ENCODE measurements at places on chromosomes 7 and 10. TPM values are rescaled to one million over a fixed set of nuclear protein-coding genes. Genes with fewer than 3 reads are reported as not detected.

The BICC1 gene
- total RNA-seq, result 6.1 TPM

The PDLIM1 gene
- total RNA-seq, result 226 TPM

The RELN gene
- 0.56 TPM for total RNA-seq

The APBB1IP gene
- 3.3 TPM for total RNA-seq

The PIP gene
- total RNA-seq, result not detected

The CYP26C1 gene
- total RNA-seq, result 0.05 TPM

The LIPM gene
- not detected for total RNA-seq

The EPO gene
- total RNA-seq, result not detected

The ZCCHC24 gene
- 53.3 TPM for total RNA-seq

The ASB10 gene
- 42.6 TPM for total RNA-seq

The SLC39A12 gene
- total RNA-seq, result not detected

The GIMAP6 gene
- total RNA-seq, result 29.9 TPM

The ITGA8 gene
- total RNA-seq, result 1.1 TPM

The PLAC9 gene
- 29.1 TPM for total RNA-seq

The TRUB1 gene
- 12.0 TPM for total RNA-seq

The HSPA12A gene
- 15.9 TPM for total RNA-seq

The LRRN3 gene
- total RNA-seq, result 14.8 TPM

The TFPI2 gene
- total RNA-seq, result 1.3 TPM

The PRKAG2 gene
- 120 TPM for total RNA-seq

The PDK4 gene
- total RNA-seq, result 374 TPM

The BTAF1 gene
- total RNA-seq, result 9.9 TPM

The ADRA2A gene
- 0.67 TPM for total RNA-seq

The HOXA9 gene
- not detected for total RNA-seq

The CNTNAP2 gene
- 0.48 TPM for total RNA-seq

The LDB3 gene
- 1,375 TPM for total RNA-seq

The AZGP1 gene
- total RNA-seq, result 113 TPM

The COL28A1 gene
- total RNA-seq, result 6.7 TPM

The SPDYE5 gene
- not detected for total RNA-seq

The HYAL4 gene
- not detected for total RNA-seq

The LRRC17 gene
- 1.0 TPM for total RNA-seq

The MEOX2 gene
- 7.4 TPM for total RNA-seq

The UPK3BL1 gene
- total RNA-seq, result 12.2 TPM

The STRIP2 gene
- 16.2 TPM for total RNA-seq

The FGF8 gene
- not detected for total RNA-seq

The TRIM50 gene
- total RNA-seq, result 0.51 TPM

The ICA1 gene
- 37.1 TPM for total RNA-seq

The SH2D4B gene
- total RNA-seq, result not detected

The ABI1 gene
- total RNA-seq, result 23.9 TPM

The CLEC5A gene
- 0.08 TPM for total RNA-seq

The CFAP46 gene
- 1.9 TPM for total RNA-seq

The CRHR2 gene
- total RNA-seq, result 0.24 TPM

The CFAP58 gene
- 2.2 TPM for total RNA-seq

The FAM180A gene
- 5.9 TPM for total RNA-seq

The CALN1 gene
- total RNA-seq, result not detected

The FZD1 gene
- total RNA-seq, result 8.6 TPM

The SEMA3A gene
- 2.2 TPM for total RNA-seq

The ZNF786 gene
- 2.3 TPM for total RNA-seq

The TLX1 gene
- not detected for total RNA-seq

The LRRC18 gene
- not detected for total RNA-seq

The PGAM2 gene
- 1,131 TPM for total RNA-seq
